ENCODE measurements at places on chromosomes 4 and X. TPM values are rescaled to one million over a fixed set of nuclear protein-coding genes. Genes with fewer than 3 reads are reported as not detected.

BEX2 gene
- not detected for total RNA-seq

EBP gene
- total RNA-seq: 285 TPM

GRIA3 gene
- not detected for total RNA-seq

TEX11 gene
- total RNA-seq: not detected

RS1 gene
- not detected for total RNA-seq

SLC26A1 gene
- total RNA-seq: 5.8 TPM

EVC2 gene
- not detected for total RNA-seq

DNA sequence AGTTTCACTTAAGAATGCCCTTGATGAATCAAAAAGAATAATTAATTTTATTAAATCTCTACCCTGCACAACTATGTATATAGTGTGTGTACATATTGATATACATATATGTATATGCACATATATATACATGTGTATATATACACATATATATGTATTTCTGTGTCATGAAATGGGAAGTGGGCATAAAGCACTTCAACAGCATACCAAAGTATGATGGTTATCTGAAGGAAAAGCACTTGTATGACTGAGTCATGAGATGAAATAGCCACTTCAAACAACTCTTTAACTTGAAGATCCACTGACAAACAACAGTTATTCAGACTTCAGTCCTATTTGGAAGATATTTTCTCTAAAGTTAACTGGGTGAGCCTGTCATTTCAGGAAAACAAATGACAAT, 16.3 kb downstream of the RNF128 start:
- DNase-seq: peak; percentile 15

- DNase-seq: no peak
Measured at GRCh38 chrX:123340696-123341095, 156.6 kb downstream of the GRIA3 start.

- no peak for DNase-seq
Measured at GRCh38 chrX:9980927-9981326, 13.8 kb downstream of the CLDN34 start.

- DNase-seq: no peak
Measured at GRCh38 chrX:150935467-150935866, 37.0 kb upstream of the CD99L2 start.

DNA sequence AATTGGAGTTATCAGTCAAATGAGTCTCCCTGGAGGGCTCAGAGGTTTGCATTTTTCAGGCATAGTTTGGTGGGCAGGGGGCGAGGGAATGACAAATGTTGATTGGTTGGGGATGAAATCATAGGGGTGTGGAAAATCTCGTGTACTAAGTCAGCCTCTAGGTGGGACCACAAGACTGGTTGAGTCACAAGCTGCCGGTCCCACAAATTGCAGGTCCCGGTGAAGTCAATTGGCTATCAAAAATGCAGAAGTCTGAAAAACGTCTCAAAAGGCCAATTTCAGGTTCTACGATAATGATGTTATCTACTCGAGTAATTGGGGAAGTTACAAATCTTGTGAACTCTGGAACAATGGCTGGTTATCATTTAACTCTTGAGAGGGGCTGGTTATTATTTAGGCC, 98.8 kb upstream of the DHX15 start:
- DNase-seq: no peak

DNA sequence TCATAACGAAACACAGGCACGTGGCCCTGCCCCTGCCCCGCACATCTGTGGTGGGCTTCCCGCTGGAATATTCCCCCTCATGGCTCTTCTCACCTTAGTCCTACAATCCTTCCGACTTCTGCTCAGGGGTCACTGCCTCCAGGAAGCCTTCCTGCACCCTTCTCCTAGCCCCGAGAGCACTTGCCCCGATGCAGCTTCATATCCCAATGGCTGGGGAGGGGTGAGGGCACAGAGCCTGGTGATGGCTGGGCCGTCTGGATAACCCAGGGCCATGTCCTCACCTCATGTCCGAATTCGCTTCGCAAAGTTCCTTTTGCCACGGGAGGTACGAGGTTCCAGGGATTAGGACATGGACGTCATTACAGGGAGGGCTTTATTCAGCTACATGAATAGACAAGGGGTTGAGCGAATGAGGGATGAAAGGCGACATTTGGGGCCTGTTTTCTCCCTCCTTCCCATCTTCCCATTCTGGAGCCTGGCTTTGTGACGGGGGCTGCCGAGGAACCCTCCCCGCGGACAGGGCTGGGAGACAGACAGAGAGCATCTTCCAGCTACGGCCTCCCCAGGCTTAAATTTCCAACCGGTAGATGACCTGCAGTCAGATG, 35.5 kb upstream of the HMX1 start:
- DNase-seq: no peak

DNA sequence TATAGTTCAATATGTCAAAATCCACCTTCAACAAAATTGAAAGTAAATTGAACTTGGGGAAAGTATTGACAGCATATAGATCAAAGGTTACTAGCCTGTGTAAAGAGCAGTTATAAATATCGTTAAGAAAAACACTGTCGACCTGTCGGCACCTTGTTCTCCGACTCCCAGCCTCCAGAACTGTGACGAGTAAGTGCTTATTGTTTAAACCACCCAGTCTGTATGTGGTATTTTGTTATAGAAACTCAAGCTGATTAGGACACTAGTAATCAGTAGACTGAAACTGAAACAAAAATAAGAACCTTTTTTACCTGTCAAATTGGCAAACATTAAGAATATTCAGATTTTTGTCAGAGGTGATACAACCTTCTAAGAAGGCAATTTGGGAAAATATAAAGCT, 17.0 kb downstream of the HTT start:
- no peak for DNase-seq

DNA sequence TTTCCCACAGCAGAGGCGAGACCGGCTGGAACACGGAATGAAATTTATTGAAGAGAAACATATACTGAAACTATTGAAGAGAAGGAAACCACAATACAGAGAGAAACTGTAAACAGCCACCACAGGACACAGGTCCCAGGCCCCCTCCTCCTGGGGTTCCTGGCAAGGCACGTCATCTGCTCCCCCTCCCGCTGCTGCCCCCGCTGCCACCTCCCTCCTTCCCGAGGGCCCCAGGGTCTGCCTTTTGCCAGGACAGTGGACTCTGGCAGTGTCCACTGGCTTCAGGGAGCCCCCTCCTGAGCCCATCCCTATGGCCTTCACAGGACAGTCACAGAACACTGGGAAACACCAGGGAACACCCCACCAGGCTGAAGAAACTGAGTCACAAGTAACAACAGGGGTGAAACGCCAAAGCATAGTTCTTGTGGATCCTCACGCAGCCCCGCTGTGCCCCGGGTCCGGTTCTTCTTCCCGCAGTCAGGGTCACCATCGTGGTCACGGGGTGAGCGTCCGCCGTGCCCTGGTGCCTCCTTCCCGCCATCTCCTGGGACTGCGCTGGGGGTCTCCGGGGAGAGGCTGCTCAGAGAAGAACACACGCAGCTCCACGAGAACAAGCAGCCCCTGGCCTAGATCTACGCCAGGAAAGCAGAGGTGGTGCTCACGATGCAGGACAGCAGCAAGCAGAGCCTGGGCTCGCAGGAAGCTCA, 5.4 kb downstream of the PNMA6E start:
- DNase-seq: no peak

DNA sequence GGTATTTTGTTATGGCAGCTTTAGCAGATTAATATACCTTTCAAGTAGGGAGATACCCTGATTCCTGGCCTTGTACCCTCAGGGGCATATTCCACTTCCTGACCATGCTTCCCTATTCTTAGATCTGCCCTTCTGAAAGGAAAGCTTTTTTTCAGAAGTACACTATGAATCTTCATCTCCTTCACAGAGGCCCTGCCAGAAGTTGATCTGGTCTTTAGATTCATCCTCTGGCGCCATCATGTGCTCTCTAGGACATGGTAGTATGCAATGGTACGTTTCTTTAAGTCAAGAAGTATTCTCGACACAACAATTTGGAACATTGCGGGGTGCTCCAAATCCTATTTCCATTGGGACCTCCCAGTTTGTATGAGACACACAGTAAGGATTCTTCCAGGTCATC, 39.6 kb upstream of the DIPK2B start:
- no peak for DNase-seq

GRCh38 chr4:2832309-2832980, 11.2 kb upstream of the ADD1 start:
- DNase-seq: no peak

DNA sequence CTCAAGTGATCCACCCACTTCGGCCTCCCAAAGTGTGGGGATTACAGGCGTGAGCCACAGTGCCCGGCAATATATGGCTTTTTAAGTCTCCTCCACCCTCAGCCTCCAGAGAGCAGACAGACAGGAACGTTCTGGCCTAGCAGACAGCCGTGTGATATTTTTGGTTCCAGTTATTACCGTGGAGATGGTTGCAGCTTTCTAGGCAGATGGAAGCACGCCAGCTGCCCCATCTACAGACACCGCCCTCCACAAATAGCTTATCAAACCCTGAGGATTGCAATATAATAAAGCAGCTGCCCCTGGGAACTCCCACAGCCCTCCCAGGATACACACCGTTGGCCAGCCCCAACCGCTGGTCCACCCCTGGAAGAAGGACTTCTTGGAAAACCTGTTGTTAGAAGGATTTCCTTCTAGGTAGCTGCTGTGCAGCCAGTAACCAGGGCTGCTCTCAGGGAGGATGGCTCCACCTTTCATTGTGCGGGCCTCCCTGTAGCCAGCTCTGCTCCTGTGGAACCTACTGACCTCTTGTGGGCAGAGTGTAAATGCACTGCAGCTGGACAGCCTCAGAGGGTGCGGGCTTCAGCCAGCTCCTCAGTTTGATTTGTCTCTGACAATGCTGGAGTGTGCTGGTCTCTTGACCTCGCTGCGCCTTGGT, 44.0 kb downstream of the SLC25A5 start:
- peak; percentile 92 for DNase-seq

GRCh38 chrX:114581528-114582263, 2.2 kb upstream of the HTR2C start:
- DNase-seq: no peak

DNA sequence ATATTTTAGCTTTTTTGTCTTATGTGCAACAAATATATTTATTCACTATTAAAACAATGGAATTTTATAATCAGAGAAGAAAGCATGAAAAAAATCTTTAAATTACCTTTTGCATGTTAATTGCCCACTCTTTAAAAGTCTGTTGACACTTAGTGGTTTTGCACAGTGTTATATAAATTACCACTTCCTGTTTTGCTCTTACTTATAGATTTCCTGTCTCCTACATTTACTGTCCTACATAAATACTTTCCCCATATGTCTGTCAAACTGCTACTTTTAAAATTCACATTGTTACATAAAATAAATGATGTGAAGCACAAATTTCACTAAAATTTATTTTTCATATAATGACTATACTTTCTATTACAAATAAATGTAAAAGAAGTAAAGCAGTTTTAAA, 161.1 kb upstream of the NDST4 start:
- DNase-seq: no peak

DNA sequence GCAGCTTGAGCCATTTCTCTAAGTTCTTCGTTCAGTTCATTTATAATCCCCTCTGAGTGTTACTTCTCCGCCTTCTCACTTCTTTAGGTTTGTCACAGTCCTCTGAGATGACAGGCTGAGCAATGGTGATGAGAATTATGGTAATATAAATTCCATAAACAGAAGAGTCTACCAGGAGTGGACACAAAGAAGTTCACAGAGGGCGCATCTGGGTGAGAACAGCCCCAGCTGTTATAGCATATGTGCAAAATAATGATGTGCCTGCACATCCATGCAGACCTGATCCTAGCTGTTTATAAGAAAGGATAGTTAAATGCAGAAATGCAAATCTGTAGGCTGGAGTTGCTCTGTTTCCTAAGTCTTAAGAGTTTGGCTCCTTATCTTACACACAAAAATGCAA, 377.5 kb downstream of the KCNIP4 start:
- no peak for DNase-seq

DNA sequence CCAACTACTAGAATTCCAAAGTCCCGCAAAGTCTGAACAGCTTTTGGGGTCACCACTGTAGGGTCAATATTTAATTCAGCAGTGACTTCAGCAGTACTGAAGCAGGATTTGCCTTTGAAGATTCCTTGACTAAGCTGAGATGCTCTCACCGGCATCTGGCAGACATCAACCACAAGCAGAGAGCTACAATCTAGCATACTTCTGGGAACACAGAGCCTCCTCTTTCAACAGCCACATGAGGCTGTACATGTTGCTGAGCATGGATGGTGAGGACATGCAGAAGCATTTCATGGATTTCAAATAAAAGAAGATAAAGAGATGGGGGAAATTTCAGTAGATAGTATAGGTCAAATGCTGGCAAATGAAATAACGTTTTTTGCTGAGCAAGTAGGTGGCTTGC, 6.6 kb upstream of the ASB11 start:
- DNase-seq: no peak

GRCh38 chr4:104593019-104593418, 98.3 kb upstream of the CXXC4 start:
- no peak for DNase-seq

- DNase-seq: no peak
Measured at GRCh38 chrX:11781133-11781532, 23.1 kb downstream of the MSL3 start.

- DNase-seq: peak; percentile 9
Measured at GRCh38 chr4:162499478-162499877, 335.7 kb upstream of the FSTL5 start.

DNA sequence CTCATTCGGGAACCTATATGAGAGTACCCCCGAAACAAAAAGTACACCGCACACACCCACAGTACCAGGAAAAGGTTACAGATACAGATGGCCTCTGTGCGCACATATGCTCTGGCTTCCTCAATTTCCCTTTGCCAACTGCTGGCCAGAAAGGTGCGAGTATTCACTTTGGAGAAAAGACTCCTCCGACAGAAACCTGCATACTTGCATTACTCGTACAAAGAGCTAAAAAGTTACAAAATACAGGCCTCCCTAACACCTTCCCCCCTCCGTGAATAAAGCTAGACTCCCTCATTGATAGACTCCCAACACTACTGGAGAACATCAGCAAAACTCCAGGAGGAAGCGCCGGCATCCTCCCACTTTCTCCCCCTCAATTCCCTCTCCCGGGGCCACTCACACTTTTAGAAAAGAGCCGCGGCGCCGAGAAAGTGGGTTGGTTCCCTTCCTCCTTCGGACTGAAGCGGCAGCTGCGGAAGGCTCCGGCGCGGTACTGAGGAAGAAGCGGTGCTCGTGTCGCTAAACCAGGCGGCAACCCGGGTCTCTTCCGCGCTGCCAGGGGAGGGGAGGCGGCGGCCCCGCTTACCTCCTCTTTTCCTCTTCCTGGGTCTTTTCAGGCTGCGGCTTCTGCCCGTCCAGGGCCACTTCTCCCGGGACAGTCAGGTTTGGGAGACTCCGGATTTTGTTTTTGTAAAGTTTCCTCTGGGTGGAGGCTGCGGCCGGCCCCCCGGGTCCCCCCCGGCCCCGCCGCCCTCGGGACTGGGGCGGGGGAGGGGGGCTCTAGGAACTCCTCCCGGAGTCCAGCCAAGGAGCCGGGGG, 1.1 kb downstream of the FBXW7 start:
- DNase-seq: peak; percentile 30

- no peak for DNase-seq
Measured at GRCh38 chrX:70293621-70294020, 3.7 kb downstream of the KIF4A start.
